Neural crest cell (in vitro differentiated cells): ENCODE measurements at places on chromosomes 11 and 22.

GRCh38 chr11:59756558-59756840 is 1.3 kb downstream of the STX3 start:
- H3K4me1 ChIP-seq: peaks cover 14% of the 10 kb centered on the region
- H3K4me3 ChIP-seq: peak overlapping the region; percentile 94
- no peak for DNase-seq
- H3K27ac ChIP-seq: no peak overlapping the region

GRCh38 chr11:46760429-46761128 is 41.6 kb downstream of the F2 start:
- H3K27me3 ChIP-seq: no peaks in the 10 kb centered on the region
- no peaks in the 10 kb centered on the region for H3K4me1 ChIP-seq

DNA sequence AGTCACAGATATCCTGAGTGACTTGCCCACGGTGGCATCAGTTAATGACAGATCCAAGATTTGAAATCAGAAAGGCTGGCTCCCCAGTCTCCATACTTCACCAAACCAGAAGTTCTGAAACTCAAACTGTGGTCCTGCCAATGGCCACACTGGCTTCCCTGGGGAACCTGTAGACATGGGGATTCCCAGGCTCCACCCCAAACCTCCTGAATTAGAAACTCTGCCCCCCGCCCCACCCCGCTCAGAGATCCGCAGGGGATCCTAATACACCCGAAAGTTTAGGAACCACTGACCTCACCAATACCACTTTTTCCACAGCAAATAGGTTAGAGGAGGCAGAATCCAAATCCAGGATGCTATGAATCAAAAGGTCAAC is 15.3 kb downstream of the RTN4RL2 start:
- peaks cover 90% of the 10 kb centered on the region for H3K27me3 ChIP-seq
- DNase-seq: no peak
- peaks cover 15% of the 10 kb centered on the region for H3K4me1 ChIP-seq
- H3K27ac ChIP-seq: no peak overlapping the region
- peak overlapping the region; percentile 65 for H3K4me3 ChIP-seq
- no peaks in the 10 kb centered on the region for H3K36me3 ChIP-seq

- H3K27ac ChIP-seq: no peak overlapping the region
- no peak for DNase-seq
- peak overlapping the region; percentile 88 for H3K4me3 ChIP-seq
- no peaks in the 10 kb centered on the region for H3K36me3 ChIP-seq
- H3K27me3 ChIP-seq: peaks cover 44% of the 10 kb centered on the region
Measured at GRCh38 chr11:67371911-67372320, 1.5 kb downstream of the CLCF1 start.

DNA sequence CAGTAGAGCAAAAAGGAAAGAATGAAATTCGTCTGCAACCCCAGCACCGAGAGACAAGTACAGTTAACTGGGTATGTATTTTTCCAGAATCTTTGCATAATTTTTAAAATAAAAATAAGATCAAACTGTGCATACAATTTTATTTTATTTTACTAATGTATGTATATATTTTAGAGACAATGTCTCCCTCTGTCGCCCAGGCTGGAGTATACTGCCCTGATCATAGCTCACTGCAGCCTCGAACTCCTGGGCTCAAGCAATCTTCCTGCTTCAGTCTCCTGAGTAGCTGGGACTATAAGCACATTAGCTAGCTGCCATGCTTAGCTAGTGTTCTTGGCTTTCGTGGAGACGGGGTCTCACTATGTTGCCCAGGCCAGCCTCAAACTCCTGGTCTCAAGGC is 18.8 kb upstream of the DRD2 start:
- H3K27ac ChIP-seq: no peak overlapping the region
- H3K4me1 ChIP-seq: no peaks in the 10 kb centered on the region
- peaks cover 6% of the 10 kb centered on the region for H3K27me3 ChIP-seq

- no peaks in the 10 kb centered on the region for H3K36me3 ChIP-seq
- no peak overlapping the region for H3K4me3 ChIP-seq
- no peaks in the 10 kb centered on the region for H3K27me3 ChIP-seq
- DNase-seq: peak; percentile 66
- H3K4me1 ChIP-seq: peaks cover 6% of the 10 kb centered on the region
Measured at GRCh38 chr11:122215244-122215992, 99.4 kb upstream of the BLID start.

DNA sequence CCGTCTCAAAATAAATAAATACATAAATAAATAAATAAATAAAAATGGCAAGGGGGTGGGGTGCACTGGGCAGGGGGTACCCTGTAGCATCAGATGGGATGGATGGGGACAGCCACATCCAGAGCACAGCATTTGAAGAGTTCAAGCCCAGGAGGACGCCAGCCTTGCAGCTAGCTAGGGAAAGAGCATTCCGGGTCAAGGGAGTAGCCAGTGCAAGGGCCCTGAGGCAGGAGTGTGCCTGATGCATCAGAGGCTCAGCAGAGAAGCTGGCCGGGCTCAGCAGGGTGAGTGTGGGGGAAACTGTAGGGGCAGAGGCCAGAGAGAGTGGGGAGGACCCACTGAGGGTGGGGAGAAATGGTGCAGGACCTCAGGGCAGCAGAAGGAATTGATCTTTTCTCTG is 23.7 kb upstream of the CCND1 start:
- no peaks in the 10 kb centered on the region for H3K36me3 ChIP-seq
- H3K27ac ChIP-seq: no peak overlapping the region
- H3K4me3 ChIP-seq: no peak overlapping the region
- no peaks in the 10 kb centered on the region for H3K27me3 ChIP-seq

DNA sequence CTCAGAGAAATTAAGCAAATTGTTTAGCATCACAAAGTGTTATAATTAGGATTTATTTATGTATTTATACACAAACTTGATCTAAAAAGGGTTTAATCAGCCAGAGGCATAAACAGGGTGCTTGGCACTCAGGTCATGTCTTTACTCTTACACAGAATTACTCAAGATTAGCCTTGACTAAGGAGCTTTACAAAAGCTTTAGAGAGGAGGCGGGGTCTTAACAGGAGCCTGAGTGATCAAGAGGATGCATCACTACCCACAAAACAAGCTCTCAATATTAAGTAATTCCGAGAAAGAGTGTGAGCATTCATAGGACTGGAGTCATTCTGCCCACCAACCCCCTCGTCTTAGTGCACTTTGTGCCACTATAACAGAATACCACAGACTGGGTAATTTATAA is 103.0 kb downstream of the SPATA19 start:
- peaks cover 2% of the 10 kb centered on the region for H3K36me3 ChIP-seq
- H3K4me3 ChIP-seq: no peak overlapping the region
- H3K27ac ChIP-seq: no peak overlapping the region
- no peaks in the 10 kb centered on the region for H3K27me3 ChIP-seq
- no peak for DNase-seq
- peaks cover 37% of the 10 kb centered on the region for H3K4me1 ChIP-seq

GRCh38 chr22:26673486-26673885 is 16.1 kb downstream of the MIAT start:
- H3K4me1 ChIP-seq: peaks cover 51% of the 10 kb centered on the region
- H3K4me3 ChIP-seq: peak overlapping the region; percentile 97
- H3K27me3 ChIP-seq: no peaks in the 10 kb centered on the region
- H3K36me3 ChIP-seq: peaks cover 3% of the 10 kb centered on the region
- no peak for DNase-seq

- H3K4me3 ChIP-seq: no peak overlapping the region
- no peaks in the 10 kb centered on the region for H3K27me3 ChIP-seq
- peaks cover 4% of the 10 kb centered on the region for H3K4me1 ChIP-seq
Measured at GRCh38 chr22:38131399-38131798, 20.9 kb upstream of the BAIAP2L2 start.
